SJCRH30 (cell line): ENCODE measurements at places on chromosomes 11 and 22. TPM values are rescaled to one million over a fixed set of nuclear protein-coding genes. Genes with fewer than 3 reads are reported as not detected.

DNA sequence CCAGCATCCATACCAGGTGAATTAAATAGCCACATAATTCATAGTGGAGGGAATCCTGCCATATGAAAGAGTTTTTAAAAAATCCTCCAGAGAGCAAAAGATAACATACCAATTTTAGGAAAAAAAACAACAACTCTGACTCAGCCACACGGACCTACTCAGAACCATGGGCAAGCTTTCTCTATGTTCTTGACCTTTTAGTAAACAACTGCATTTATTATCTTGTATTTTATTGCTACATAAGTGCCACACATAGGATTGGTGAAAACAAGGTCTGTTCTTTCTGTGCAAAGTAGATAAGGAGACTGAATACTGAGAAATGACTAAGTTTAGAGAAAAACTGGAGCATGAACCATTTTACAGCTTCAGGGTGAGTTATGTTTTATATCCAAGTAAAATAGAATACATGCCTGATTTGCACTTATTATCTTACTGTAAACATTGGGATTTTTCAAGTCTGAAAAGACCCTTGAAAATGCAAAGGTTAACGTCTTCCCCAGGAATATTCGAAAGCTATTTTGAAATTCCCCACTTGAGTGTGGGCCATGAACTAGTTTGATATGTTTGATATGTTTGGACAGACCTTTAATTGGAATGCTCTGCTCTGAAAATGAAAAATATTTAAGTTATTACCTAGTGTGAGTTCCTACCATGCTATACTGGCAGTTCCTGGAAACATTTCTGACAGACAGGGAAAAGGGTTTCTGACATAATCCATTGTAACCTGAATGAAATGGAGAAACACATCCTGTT is 89.5 kb upstream of the DDI1 start:
- DNase-seq: no peak
- H3K36me3 ChIP-seq: no peaks in the 10 kb centered on the region; the same call in 1 of the 2 replicates
- H3K27me3 ChIP-seq: no peaks in the 10 kb centered on the region

- H3K27me3 ChIP-seq: no peaks in the 10 kb centered on the region
- no peaks in the 10 kb centered on the region for H3K36me3 ChIP-seq
- H3K4me1 ChIP-seq: peaks cover 16% of the 10 kb centered on the region
Measured at GRCh38 chr11:65390996-65391395, 4.6 kb downstream of the FRMD8 start.

- no peak for DNase-seq
- peaks cover 27% of the 10 kb centered on the region for H3K36me3 ChIP-seq
- H3K4me1 ChIP-seq: peaks cover 18% of the 10 kb centered on the region
- no peaks in the 10 kb centered on the region for H3K27me3 ChIP-seq
- H3K27ac ChIP-seq: no peak overlapping the region
Measured at GRCh38 chr11:6610591-6610990, 1.4 kb downstream of the TAF10 start.

DNA sequence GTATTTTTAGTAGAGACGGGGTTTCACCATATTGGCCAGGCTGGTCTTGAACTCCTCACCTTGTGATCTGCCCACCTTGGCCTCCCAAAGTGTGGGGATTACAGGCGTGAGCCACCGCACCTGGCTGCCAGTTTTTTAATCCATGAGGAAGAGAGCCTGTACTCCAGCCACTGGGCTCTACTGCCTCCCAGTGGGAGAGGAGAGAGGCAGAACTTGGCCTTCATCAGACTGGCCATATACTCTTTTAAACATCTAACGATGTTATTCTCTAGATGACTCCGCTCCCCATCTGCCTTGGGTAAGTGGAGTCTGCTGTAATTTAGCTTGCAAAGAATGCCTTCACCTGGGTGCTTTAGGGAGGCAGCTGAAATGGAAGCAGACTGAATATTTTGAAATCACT is 34.6 kb downstream of the SLC6A5 start:
- H3K36me3 ChIP-seq: no peaks in the 10 kb centered on the region
- H3K27ac ChIP-seq: no peak overlapping the region
- H3K27me3 ChIP-seq: no peaks in the 10 kb centered on the region
- DNase-seq: no peak

- H3K27ac ChIP-seq: peak within 1 kb of the TSS; percentile 58
- H3K27me3 ChIP-seq: no peaks in the 10 kb centered on the region
- H3K36me3 ChIP-seq: no peaks in the 10 kb centered on the region
- H3K4me3 ChIP-seq: peak within 1 kb of the TSS; percentile 91
- peaks cover 8% of the 10 kb centered on the region for H3K4me1 ChIP-seq
Measured at GRCh38 chr11:119106564-119107537, at the start of gene C2CD2L. Gene C2CD2L, plus strand, starts transcription at chr11:119107344. Its CDS starts 398 bp downstream, at chr11:119107742.

DNA sequence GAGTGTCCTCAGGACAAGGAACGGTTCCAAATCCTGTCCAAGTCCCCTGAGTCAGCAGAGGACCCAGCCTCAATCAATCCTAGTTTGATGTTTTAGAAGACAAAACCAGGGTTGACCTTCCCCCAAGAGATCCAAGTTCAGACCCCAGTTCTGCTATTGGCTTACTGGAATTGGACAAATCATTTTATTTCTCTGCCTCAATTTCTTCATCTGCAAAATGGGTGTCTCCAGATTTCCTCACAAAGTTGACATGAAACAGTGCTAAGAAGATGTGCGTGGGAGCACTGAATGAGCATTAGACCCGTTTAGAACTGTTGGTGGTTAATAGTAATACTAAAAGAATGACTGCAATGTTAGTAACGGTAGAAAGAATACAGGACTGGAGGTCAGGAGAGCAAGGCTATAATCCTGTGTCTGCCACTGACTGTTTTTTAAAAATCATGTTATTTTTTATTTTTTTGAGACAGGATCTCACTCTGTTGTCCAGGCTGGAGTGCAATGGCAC is 32.8 kb upstream of the SCUBE1 start:
- no peak for DNase-seq
- no peaks in the 10 kb centered on the region for H3K36me3 ChIP-seq
- no peak overlapping the region for H3K4me3 ChIP-seq
- H3K27me3 ChIP-seq: no peaks in the 10 kb centered on the region
- peaks cover 13% of the 10 kb centered on the region; the same call in 1 of the 2 replicates for H3K4me1 ChIP-seq
- H3K27ac ChIP-seq: no peak overlapping the region

- peak; percentile 43 for DNase-seq
- no peaks in the 10 kb centered on the region for H3K36me3 ChIP-seq
- peak overlapping the region; percentile 17; the same call in 1 of the 2 replicates for H3K27ac ChIP-seq
- peaks cover 9% of the 10 kb centered on the region; the same call in 1 of the 2 replicates for H3K4me1 ChIP-seq
- no peak overlapping the region for H3K4me3 ChIP-seq
Measured at GRCh38 chr11:2474059-2474901, 29.5 kb downstream of the KCNQ1 start.

GRCh38 chr11:112727341-112727841 is 233.8 kb upstream of the NCAM1 start:
- H3K36me3 ChIP-seq: no peaks in the 10 kb centered on the region
- H3K4me1 ChIP-seq: no peaks in the 10 kb centered on the region
- no peak overlapping the region for H3K27ac ChIP-seq
- no peaks in the 10 kb centered on the region for H3K27me3 ChIP-seq
- no peak for DNase-seq

GRCh38 chr22:43481568-43482317 is 69.9 kb downstream of the MPPED1 start:
- no peaks in the 10 kb centered on the region for H3K4me1 ChIP-seq
- no peaks in the 10 kb centered on the region for H3K27me3 ChIP-seq
- DNase-seq: no peak
- no peak overlapping the region for H3K27ac ChIP-seq

- H3K36me3 ChIP-seq: no peaks in the 10 kb centered on the region
- H3K4me1 ChIP-seq: no peaks in the 10 kb centered on the region
- no peak overlapping the region for H3K27ac ChIP-seq
- no peaks in the 10 kb centered on the region for H3K27me3 ChIP-seq
- DNase-seq: no peak
- no peak overlapping the region for H3K4me3 ChIP-seq
Measured at GRCh38 chr22:33513388-33514338, 406.6 kb downstream of the LARGE1 start.

MMP12 gene
- total RNA-seq: not detected in 2 replicates

SERPINH1 gene
- 133 and 146 TPM in 2 replicates for total RNA-seq

CCDC34 gene
- total RNA-seq: 50.1 and 58.8 TPM in 2 replicates

BTBD18 gene
- 0.02 TPM in 1 of 2 replicates, not detected in the other for total RNA-seq

MIOX gene
- total RNA-seq: not detected in 2 replicates

FAT3 gene
- total RNA-seq: 20.1 and 23.1 TPM in 2 replicates
